Type B pancreatic cell (in vitro differentiated cells): ENCODE measurements at places on chromosomes 1 and 21. TPM values are rescaled to one million over a fixed set of nuclear protein-coding genes. Genes with fewer than 3 reads are reported as not detected.

DNA sequence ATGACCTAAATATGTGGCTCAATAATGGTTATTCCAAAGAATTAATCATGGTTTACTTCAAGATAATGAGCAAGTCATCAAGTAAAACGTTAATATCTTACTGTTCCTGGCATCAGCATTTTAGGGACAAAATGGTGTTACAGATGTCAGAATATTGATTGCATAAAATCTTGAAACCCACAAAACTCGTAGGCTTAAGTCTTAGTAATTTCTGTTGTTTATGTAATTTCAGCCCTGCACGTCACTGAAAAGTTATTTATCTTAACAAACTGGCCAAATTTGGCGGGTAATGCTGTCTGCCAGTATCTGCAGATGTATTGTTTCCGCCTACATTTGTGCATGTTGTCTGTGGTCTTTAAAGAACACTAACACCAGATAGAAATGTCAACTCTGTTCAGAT, 25.8 kb downstream of the CDC7 start:
- no peak for DNase-seq

GRCh38 chr1:162367772-162368171, 8.9 kb downstream of the SPATA46 start:
- DNase-seq, result no peak

DNA sequence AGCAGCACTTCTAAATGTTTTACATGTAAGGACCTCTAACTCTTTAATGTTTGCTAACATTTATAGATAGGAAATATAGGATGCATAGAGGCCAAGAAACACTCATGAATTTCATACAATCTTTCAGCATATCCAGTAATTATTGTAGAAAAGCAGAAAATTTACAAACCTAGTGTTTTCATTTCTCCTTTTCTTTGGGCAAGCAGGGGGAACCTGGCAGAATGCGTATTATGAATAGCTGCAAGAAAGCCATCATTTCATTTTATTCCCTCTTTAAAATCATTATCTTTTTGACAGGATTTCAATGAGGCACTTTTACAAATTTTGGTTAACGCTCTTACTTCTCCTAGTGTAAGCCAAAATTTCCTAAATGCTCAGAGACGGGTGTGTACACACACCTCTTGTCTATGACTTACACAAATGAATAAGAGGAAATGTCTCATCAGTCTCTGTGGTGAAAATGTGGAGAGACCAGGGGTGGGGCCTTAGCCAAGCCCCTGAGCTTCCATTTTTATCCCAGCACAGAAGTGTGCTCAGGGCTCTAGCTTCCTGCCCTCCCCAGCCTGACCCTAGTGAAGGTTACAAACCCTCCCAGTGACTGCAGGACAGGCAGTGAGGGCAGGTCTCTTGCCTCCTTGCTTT, 91.6 kb downstream of the LRRC8C start:
- no peak for DNase-seq

HPCAL4 gene
- 0.21 and 0.53 TPM in 2 replicates for total RNA-seq

GRCh38 chr1:233440951-233441401, 113.5 kb downstream of the MAP3K21 start:
- DNase-seq, result no peak

- no peak for DNase-seq
These were observed 32.5 kb downstream of the MTF2 start for GRCh38 chr1:93111561-93111960.

DNA sequence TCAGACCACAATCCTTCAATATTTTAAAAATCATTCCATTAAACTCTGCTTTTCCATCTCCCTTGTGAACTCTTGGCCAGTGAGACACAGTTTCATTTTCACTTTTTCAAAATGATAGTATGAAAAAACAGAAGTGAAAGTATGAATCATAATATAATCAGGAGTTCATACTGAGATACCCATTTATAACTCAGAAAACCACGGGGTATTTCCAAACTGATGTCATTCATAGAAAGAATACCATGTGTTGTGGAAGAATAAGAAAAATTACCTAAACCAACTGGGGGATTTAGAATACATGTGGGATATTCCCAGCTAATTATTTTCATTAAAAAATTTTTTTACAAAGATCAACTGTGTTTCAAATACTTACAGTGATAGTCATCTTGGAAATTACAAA, 149.9 kb downstream of the MRPL39 start:
- DNase-seq, result no peak
